ENCODE measurements at places on chromosomes 7 and 10.

- DNase-seq: no peak
Observed at GRCh38 chr7:157402388-157402703, 65.5 kb downstream of the DNAJB6 start.

GRCh38 chr10:86191166-86191565, 175.4 kb downstream of the GRID1 start:
- no peak for DNase-seq

DNA sequence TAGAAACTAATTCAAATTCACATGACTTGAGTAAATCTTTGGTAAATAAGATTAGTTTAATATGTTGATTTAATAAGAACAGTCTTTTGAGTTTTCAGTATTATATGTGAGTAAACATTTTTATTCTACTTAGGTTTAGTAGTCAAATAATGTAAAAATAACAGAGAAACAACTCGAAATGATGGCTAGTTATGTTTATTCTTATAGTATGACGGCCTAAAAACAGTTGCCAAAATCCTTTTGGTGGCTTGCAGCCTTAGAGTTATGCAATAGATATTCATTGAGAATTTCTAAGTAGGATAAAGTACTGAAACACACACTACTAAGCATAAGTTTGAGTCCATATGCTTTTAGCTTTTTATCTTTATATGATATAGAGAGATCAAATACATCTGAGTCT, 184.8 kb downstream of the GNAI1 start:
- DNase-seq: no peak

- DNase-seq: no peak
Observed at GRCh38 chr10:96984541-96985131, 152.5 kb downstream of the LCOR start.

DNA sequence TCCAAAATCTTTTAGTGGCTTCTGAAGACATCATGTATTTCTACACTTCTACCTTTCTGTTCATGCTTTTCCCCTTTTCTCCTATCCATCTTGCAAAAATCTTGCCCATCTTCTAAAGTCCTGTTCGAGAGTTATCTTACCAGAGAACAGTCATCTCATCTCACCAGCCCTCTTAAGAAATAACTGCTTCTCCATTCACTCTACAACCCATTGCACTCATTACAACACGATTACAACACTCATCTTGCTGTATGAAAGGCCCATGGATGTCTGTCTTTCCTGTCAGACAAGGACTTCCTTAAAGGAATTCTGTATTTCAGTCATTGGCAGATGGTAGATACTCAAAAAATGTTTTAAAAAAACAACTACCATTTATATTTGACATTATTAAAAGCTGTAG, 30.8 kb downstream of the ZNF438 start:
- DNase-seq: no peak

- no peak for DNase-seq
Observed at GRCh38 chr7:139798221-139798620, 20.4 kb upstream of the HIPK2 start.

GRCh38 chr7:99848420-99849216, 20.8 kb downstream of the CYP3A43 start:
- no peak for DNase-seq

DNA sequence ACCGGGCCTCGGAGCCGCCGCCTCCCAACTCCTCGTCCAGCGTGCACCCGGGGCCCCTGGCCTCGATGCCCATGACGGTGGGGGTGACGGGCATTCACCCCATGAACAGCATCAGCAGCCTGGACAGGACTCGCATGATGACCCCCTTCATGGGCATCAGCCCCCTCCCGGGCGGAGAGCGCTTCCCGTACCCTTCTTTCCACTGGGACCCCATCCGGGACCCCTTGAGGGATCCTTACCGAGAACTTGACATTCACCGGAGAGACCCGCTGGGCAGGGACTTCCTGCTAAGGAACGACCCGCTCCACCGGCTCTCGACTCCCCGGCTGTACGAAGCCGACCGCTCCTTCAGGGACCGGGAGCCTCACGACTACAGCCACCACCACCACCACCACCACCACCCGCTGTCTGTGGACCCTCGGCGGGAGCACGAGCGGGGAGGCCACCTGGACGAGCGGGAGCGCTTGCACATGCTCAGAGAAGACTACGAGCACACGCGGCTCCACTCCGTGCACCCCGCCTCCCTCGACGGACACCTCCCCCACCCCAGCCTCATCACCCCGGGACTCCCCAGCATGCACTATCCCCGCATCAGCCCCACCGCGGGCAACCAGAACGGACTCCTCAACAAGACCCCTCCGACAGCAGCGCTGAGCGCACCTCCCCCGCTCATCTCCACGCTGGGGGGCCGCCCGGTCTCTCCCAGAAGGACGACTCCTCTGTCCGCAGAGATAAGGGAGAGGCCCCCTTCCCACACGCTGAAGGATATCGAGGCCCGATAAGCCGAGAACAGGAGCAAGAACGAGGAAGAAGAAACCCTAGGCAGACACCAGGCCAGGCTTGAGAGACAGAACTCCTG, 341.5 kb upstream of the GALNT17 start:
- DNase-seq: no peak

DNA sequence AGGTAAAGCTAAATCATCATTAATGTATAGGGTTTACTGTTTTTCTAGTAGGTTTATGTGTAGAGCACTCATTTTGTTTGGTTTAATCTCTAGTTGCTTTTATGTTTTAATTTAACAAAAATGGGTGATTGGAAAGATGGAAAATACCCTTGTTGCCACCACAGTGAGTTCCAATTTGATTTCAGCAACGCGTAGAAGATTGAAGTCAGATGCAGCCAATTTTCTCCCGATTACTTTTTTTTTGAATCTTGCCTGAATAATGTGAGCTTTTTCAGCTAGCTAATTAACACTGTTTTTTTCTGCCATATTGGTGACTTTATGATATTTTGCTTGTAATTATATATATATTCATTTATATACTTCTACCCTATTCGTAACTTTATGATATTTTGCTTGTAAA, 293.8 kb downstream of the SDK1 start:
- no peak for DNase-seq

DNA sequence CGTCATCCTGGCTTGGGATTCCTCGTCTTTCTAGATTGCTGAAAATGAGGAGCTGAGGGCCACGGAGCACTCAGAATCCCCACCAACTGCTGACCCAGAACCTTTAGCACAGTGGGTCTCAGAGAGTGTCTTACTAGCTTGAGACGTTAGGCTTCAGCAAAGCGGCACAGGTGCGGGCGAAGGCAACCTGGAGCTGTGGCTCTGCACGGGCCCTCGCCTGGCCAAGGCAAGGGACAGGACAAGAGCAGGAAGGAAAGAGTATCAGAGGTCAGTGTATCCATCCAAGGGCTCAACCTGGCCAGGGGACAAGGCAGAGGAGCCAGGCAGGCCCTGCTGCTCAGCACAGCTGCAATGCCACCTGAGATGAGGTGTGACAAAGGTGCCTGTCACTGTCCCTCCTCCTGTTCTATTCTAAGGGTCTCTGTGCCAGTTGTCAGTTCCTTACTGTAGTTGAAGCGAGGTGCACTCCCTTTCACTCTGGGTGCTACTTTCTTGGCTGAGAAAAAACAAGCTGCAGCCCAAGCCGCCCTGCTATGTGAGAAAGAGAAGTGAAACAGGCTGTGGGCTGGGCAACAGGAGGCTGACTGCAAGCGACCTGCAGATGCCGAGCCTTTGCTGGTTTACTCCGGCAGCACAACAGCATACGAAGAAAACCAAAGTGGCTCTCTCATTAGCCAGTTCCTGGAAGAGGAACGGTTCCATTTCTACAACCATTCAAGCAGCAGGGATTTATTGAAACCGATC, 33.3 kb upstream of the KDM7A start:
- no peak for DNase-seq

DNA sequence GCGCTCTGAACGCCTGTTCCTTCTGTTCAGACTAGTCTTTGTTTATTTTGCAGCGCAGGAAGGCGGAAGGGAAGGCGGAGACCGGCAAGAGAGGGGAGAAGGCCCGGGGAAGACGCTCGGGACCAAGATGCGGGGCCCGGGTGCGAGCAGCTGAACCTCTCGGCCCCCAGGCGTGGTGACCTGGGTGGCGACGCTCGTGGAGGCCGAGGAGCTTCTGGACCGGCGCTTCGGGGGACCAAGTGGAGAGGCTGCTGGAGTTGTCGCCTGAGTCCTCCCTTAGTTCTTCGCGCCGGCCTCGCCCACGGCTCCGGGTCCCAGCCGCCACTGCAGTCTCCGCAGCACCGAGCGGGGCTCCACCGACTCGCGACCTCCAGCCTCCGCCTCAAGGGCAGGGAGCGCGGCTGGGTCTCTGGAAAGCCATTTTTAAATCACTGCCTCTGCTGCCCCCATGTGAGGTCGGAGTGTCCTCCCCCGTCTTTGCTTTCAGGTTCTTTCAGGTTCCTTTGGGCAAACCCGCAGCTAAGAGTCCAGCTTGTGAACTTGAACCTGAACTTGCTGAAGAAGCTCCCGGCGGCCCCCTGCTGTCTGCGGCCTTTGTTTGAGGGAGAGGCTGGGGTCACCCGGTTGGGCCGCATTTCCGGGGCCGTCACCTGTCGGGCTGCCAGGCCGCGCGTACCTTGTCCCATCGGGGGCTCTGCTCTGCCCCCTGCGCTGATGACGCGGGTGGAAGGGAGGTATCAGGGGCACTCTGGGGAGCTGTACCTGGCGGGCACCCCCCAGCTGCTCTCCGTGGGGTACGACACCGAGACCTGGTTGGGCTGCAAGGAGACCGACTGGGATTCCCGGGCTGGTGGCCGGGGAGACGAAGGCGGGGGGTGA, 136.0 kb downstream of the KIF20B start:
- no peak for DNase-seq

DNA sequence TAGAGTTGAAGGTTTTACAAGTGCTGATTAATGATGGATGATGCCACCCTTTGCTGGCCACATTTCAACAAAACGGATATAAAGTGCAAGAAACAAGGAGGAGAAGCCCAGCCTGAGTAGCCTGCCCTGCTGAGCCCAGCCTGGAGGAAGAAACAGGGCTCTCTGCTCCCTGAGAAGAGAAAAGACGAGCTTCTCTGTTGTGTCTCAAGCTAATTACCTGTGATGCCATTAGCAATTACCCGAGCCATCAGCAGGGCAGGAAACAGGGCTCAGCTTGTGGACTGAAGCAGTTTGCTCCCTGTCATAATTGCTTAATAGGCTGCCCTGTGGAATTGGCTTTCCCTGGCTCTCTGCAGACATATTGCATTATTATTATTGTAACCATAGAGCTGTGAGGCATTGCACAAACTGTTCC, 709.3 kb upstream of the AUTS2 start:
- DNase-seq: no peak

GRCh38 chr10:61423178-61423577, 30.0 kb downstream of the TMEM26 start:
- DNase-seq: no peak

- no peak for DNase-seq
Observed at GRCh38 chr7:4707980-4708411, 25.9 kb downstream of the FOXK1 start.

Data from cerebellar cortex (tissue), 1 donor.